ENCODE measurements at places on chromosomes 1 and 21.

- no peak for DNase-seq
Measured at GRCh38 chr1:91059157-91059556, 37.3 kb upstream of the ZNF644 start.

GRCh38 chr1:28782011-28782410 is 30.0 kb upstream of the OPRD1 start:
- no peak for DNase-seq

- DNase-seq, result no peak
Measured at GRCh38 chr1:184635347-184635979, 119.2 kb downstream of the EDEM3 start.

GRCh38 chr1:57019236-57019839 is 53.5 kb upstream of the C8B start:
- no peak for DNase-seq

- peak; percentile 64 for DNase-seq
Measured at GRCh38 chr21:44337941-44338895, 972 bp downstream of the CFAP410 start.

- peak; percentile 71 for DNase-seq
Measured at GRCh38 chr1:41314376-41315145, 46.7 kb upstream of the FOXO6 start.

GRCh38 chr1:170578359-170578758 is 46.4 kb downstream of the GORAB start:
- peak; percentile 54 for DNase-seq

- DNase-seq, result no peak
Measured at GRCh38 chr1:106814418-106814817, 242.1 kb upstream of the PRMT6 start.

GRCh38 chr1:64471218-64472039 is 1.5 kb downstream of the CACHD1 start:
- peak; percentile 45 for DNase-seq

- no peak for DNase-seq
Measured at GRCh38 chr21:25890001-25890400, 155.2 kb downstream of the GABPA start.

DNA sequence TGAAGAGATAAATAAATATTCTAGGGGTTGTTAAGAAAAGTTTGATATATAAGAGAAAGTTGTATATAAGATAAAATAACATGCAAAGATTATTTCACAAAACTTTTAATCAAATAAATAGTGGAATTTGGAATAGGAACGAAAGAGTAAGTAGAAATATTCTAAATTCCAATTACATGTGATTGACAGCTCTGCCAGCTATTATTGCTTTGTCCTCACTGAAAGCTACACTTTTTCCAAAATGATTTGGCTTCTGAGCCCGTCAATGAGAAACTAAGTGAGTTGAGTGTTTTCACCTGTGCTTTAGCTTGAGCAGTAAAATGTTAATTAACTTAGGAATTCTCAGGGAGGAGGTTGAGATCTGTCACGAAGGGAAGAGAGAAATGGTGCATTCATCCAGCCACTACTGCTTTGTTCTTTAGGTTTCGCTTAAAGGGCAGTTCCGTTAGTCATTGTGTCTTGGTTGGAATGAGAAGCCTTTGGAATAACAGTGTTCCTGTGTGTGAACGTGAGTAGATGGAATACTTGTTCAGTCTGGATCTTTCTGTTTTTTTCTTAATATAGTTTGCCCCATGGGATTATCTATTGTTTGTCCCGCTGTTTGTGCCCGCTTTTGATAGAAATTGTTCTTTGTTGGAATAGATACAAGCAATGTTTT is 63.3 kb upstream of the CR1L start:
- DNase-seq, result no peak

DNA sequence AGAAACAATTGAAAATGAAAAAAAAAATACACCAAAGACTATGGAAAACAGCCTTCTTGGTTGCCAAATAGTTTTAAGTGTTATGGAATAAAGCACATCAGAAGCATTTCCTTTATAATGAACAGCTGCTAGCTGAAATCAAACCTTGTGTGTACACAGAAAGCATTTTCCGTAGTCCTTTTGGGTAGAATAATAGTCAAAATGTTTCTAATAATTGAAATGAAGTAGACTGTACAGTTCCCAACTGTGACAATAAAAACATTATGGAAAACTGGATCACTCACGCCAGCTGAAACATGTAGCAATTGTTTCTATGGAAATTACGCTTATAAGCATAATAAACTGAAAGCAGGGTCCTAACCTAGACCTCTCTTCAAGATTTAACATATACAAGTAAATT is 856.3 kb upstream of the B3GALT2 start:
- DNase-seq, result no peak

DNA sequence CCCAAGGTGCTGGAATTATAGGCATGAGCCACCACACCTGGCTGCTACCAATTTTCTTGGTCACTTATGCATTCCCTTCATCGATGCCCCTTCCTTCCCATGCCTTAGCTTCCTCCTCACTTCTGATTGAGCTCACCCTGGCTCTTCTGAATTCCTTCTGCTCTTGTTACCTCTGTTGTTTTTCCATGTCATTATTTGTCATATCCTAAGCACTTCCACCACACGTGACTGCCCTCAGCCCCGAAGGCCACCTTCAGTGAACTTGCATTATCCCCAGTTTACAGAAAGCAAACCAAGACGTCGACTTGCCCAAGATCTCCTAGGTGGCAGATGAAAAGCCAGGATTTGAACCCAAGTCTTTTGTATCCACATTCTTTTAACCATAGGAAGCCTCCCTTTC is 30.7 kb downstream of the CA6 start:
- no peak for DNase-seq

- DNase-seq, result no peak
Measured at GRCh38 chr1:204073837-204074273, 940 bp downstream of the SOX13 start.

DNA sequence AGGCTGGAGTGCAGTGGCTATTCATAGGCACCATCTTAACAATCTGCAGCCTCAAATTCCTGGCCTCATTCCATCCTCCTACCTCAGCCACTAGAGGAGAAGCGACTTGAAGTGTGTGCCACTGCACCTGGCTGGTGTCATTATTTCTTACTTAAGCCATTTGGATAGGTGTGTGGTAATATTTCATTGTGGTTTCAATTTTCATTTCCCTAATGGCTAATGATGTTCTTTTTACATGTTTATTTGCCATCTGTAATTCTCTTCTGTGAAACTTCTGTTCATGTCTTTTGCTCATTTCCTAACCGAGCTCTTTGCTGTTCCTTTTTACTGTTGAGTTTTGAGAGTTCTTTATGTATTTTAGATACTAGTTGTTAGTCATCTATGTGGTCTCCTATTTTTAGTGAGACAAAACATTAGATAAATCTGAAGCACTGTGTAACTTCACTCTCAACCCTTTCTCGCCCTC is 66.8 kb downstream of the SLC27A3 start:
- DNase-seq, result no peak

DNA sequence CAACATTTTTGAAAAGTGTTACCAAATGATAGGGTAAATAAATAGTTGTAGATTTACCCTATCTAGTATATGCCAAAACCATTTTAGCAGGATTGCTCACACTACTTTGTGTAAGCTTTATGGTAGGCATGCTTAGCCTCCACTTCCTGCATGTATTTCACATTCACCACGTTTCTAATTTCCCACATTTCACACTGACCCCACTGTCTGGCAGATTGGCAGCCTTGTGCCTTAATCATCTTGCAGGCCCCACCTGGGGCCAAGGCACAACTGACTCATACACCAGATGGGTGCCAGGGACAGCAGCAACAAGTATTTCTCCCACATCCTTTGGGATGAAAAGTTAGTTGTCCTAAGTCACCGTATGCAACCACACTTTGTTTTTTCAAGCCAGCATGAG is 21.2 kb upstream of the CENPF start:
- peak; percentile 90 for DNase-seq

DNA sequence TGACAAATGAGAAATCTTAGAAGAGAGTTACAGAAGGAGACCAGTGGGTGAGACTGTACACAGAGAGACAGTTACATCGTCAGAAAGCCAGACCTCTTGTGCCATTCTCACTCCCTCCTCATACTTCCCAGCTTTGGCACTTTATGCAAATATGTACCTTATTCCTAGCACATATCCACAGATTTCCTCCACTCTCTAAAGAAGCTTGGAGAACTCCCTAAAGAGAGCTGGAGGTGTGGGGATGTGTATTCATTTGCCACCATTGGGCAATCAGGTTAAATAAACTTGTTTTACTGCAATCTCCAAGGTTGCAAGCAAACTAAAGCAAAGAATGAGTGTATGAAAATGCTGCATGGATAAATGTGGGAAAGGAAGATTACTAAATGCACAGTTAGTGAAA is 380.9 kb upstream of the PRMT6 start:
- DNase-seq, result no peak

DNA sequence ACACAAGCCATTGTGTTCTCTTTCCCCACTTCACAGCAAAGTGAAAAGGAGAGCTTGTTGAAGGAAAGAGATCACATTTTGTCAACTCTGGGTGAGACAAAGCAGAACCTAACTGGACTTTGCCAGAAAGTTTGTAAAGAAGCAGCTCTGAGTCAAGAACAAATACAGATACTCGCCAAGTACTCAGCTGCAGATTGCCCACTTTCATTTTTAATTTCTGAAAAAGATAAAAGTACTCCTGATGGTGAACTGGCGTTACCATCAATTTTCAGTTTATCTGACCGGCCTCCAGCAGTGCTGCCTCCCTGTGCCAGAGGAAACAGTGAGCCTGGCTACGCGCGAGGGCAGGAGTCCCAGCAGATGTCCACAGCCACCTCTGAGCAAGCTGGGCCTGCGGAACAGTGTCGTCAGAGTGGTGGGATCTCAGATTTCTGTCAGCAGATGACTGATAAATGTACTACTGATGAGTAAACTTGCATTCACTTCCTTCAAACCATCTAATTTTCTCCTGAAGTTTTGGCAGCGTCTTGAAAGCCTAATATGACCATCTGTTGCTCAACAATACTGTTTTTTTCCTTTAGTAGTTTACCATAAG is 43.7 kb downstream of the BACH1 start:
- DNase-seq, result peak; percentile 95

DNA sequence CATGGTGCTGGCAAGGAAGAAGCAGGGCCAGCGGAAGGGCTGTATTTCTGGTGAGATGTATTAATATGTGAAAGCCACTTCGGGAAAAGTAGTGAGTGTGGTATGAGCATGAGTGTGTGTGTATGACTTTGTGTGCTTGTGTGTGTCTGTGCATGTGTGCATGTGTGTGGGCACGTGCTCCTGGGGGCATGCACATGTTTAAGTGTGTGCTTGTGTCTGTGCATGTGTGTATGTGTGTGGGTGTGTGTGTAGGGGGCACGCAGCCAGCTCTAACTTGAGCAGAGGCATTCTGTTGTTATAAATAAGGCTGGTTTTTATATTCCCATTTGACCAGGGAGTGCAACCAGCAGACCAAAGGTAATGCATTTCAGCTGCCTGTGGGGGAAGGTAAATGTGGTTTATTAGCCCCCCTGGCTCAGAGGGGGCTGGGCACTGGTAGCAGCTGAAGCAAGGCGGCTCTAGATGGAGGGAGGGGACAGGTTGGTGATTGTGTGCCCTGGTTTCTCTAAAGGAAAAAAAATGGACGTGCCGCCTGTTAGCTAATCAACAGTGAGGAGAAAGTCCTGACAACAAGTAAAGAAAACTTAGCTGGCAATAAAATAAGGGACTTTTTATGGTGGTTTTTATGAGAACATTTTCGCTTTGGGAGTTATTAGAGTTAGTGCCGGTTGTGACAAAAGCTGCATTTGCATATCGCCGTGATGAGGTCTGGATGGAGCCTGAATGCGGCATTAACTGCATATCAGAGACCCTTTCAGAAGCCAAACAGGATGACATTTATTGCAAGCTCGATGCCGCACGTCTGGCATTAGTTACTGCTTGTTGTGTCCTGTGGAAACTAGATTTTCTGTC is 180.1 kb downstream of the CAMTA1 start:
- DNase-seq, result no peak

DNA sequence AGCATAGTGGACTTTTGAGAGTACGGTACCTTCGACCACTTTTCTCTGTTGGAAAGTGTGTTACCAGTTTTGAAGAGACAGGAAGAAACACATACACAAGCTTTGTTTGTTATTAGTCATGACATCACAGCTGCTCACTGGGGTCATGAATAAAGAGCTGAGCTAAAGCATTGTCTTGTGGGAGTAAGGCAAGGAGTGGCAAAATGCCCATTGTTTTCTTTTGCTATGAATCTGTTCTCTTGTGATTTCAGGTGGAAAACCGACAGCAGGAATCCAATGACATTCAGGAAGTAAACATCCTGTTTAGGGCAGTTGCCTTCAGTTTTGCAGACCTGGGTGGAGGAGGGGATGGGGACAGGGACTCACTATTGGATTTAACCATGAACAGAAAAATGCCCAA is 66.2 kb downstream of the RGL1 start:
- DNase-seq, result peak; percentile 23

- DNase-seq, result peak; percentile 43
Measured at GRCh38 chr1:69290291-69290690, 277.4 kb upstream of the LRRC7 start.

- DNase-seq, result no peak
Measured at GRCh38 chr1:206600527-206600926, 11.7 kb downstream of the EIF2D start.
